ENCODE measurements at places on chromosomes 16 and 17.

- DNase-seq = no peak
These were observed 65.9 kb downstream of the HIC1 start for GRCh38 chr17:2120586-2121335.

GRCh38 chr16:81277541-81278080, 37.2 kb upstream of the GAN start:
- DNase-seq = no peak

- DNase-seq = no peak
These were observed 9.2 kb upstream of the ABR start for GRCh38 chr17:1188812-1189504.

DNA sequence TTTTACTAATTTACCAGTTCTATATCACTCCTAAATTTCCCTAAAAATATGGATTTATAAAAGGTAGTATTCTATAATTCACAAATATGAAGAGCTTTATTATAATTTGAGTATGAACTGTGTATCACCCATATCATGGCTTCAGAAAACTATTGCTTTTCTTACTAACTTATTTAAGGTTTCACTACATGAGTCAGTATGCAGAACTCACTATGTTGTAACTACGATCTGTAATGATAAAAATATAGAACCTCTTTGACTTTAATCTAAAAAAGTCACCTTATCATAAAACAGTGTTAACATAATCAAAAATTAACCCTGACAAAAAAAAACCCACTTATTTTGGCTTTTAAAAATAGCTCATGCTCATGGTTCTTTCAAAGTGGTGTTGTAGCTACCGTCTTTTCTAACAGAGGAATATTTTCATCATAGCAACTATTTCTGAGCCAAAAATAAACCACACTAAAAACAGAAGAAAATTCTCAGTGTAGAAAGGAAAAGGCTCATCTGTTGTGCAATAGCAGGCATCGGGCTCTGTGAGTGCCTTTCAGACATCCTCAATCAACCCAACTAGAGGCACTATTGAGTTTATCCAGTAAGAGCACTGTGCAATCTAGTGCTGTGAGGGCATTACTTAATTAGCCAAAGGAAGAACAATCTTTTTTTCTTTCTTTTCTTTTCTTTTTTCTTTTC, 42.1 kb downstream of the ITGAM start:
- no peak for DNase-seq

DNA sequence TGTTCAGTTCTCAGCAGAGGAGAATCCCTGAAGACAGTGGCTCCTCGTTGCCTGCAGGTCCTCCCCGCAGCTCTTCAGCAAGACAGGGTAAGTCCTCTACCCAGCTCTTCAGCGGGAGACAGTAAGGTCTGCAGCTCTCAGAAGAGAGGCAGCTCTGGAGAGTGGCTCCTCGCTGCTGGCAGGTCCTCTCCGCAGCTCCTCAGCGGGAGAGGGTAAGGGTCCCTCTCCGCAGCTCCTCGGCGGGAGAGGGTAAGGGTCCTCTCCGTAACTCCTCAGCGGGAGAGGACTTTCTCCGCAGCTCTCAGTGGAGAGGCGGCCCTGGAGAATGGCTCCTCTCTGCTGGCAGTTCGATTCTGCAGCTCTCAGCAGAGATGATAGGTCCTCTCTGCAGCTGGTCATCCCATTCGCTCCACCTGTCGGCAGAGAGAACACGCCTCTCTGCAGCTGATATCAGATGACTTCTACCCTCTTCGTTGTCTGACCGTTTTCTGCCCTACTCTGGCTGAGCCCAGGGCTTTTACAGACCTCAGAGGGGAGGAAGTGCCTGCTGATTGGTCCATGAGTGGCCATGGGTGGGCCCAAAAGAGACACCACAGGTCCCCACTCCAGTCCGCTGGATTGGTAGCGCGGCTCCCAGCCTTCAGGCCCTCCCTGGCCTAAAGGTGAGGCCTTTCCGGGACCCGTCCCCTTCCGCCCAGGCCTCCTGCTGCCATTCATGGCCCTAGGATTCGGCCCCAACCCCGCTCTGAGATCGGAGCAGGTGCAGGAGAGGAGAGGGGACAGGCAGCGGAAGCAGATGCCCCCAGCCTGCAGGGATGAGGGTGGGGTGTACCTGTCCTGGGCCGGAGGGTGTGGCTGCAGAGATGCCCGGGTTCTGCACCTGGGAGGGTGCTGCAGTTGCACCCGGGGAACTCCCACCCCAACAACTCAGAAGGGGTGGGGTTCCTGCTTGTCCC, 11.9 kb upstream of the SHCBP1 start:
- no peak for DNase-seq

GRCh38 chr17:82120148-82120547, 22.1 kb upstream of the FASN start:
- no peak for DNase-seq

- no peak for DNase-seq
These were observed 17.3 kb downstream of the LLGL2 start for GRCh38 chr17:75542728-75543336.

Measured in HCT116 (cell line).